ENCODE measurements at places on chromosomes 2 and 18. TPM values are rescaled to one million over a fixed set of nuclear protein-coding genes. Genes with fewer than 3 reads are reported as not detected.

The TMEM131 gene
- 42.9 TPM for total RNA-seq

The C2orf66 gene
- 0.16 TPM for total RNA-seq

The ABCG5 gene
- total RNA-seq: under 0.01 TPM

The GALNT1 gene
- total RNA-seq: 87.8 TPM

The UGT1A8 gene
- not detected for total RNA-seq

The CLEC4F gene
- not detected for total RNA-seq

The KCNF1 gene
- total RNA-seq: 13.3 TPM

The LOXHD1 gene
- total RNA-seq: 0.16 TPM

The NOSTRIN gene
- total RNA-seq: 3.9 TPM

The KATNAL2 gene
- total RNA-seq: 2.0 TPM

The MEIS1 gene
- total RNA-seq: 20.7 TPM

The TCF23 gene
- total RNA-seq: not detected

The CXCR2 gene
- 2.3 TPM for total RNA-seq

The KCNE4 gene
- 3.7 TPM for total RNA-seq

The POTEI gene
- not detected for total RNA-seq

The UPP2 gene
- total RNA-seq: 1.7 TPM

The RBM44 gene
- 5.1 TPM for total RNA-seq

The COQ10B gene
- 31.7 TPM for total RNA-seq

The KCNS3 gene
- total RNA-seq: 3.4 TPM

The C2orf78 gene
- not detected for total RNA-seq

The DLX1 gene
- total RNA-seq: 21.4 TPM

The DAW1 gene
- 1.1 TPM for total RNA-seq

The KIAA2012 gene
- total RNA-seq: 0.47 TPM

The FHOD3 gene
- total RNA-seq: 51.2 TPM

The TMEM163 gene
- 14.3 TPM for total RNA-seq

The MARS2 gene
- 12.5 TPM for total RNA-seq

The MC4R gene
- total RNA-seq: 1.4 TPM

The CXCR1 gene
- not detected for total RNA-seq

The ZAP70 gene
- total RNA-seq: 1.1 TPM

The ANKAR gene
- 55.4 TPM for total RNA-seq

The RASGRP3 gene
- total RNA-seq: 11.1 TPM

The ACMSD gene
- total RNA-seq: not detected

The KIDINS220 gene
- 721 TPM for total RNA-seq

The CFAP65 gene
- 0.16 TPM for total RNA-seq

The MARCO gene
- total RNA-seq: 0.31 TPM

The REEP1 gene
- 156 TPM for total RNA-seq

The OTOS gene
- 0.94 TPM for total RNA-seq

The THSD7B gene
- 20.0 TPM for total RNA-seq

The CTAGE1 gene
- total RNA-seq: not detected

The RGPD4 gene
- not detected for total RNA-seq

The SLC9A4 gene
- 0.62 TPM for total RNA-seq

The MEP1B gene
- 0.78 TPM for total RNA-seq

The CPLX4 gene
- total RNA-seq: not detected

The MAP3K19 gene
- total RNA-seq: 0.78 TPM

The ABCB11 gene
- 0.16 TPM for total RNA-seq

The MYL12A gene
- 49.9 TPM for total RNA-seq

The ASB18 gene
- 0.78 TPM for total RNA-seq

The FBXO41 gene
- total RNA-seq: 27.0 TPM

The MRO gene
- total RNA-seq: 0.94 TPM
